Vagina (tissue), 2 donors: ENCODE measurements at places on chromosomes 5 and 9.

DNA sequence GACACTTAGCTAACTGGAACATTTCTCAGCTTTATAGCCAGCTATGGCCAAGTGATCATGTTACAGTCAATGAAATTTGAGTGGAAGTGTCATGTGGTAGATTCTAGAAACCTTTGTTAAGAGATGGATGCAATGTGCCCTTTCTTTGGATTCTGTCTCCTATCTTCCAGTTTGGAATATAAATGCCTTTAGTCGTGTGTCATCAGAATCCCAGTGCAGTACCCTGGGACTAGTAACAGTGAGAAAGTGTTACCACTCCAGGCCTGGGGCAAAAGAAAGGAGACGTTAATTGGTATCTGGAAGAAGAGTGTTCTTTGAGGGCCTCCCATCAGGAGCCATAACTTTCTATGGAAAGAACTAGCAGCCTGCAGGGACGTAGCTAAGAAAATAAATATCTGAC lies 149.6 kb downstream of the SNX18 start:
- peak; percentile 18 for DNase-seq
- H3K4me3 ChIP-seq: no peak overlapping the region

DNA sequence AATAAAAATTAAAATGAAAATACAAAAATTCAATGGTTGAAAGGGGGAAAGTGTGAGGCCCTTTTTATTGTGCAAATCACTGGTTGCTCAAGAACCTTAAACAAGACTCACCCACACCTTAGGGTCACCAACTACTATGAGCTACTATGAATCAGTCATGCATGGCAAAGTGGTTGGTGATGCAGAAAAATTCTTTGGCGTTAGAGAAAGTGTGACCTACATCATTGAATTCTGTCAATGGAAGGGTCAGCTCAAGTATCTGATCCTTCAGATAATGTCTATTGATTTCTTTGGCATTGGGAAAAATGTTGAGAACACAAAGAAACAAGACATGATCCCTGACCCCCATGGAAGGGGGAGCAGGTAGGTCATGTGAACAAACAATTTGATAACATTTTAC lies 149.7 kb upstream of the ADCY2 start:
- H3K4me3 ChIP-seq: no peak overlapping the region
- no peaks in the 10 kb centered on the region for H3K27me3 ChIP-seq
- no peak overlapping the region for H3K27ac ChIP-seq
- no peaks in the 10 kb centered on the region for H3K36me3 ChIP-seq

- no peaks in the 10 kb centered on the region for H3K27me3 ChIP-seq
- DNase-seq: no peak
- H3K36me3 ChIP-seq: no peaks in the 10 kb centered on the region
- H3K4me1 ChIP-seq: no peaks in the 10 kb centered on the region
- H3K4me3 ChIP-seq: no peak overlapping the region
Measured at GRCh38 chr5:54148067-54148845, 162.1 kb downstream of the ARL15 start.

DNA sequence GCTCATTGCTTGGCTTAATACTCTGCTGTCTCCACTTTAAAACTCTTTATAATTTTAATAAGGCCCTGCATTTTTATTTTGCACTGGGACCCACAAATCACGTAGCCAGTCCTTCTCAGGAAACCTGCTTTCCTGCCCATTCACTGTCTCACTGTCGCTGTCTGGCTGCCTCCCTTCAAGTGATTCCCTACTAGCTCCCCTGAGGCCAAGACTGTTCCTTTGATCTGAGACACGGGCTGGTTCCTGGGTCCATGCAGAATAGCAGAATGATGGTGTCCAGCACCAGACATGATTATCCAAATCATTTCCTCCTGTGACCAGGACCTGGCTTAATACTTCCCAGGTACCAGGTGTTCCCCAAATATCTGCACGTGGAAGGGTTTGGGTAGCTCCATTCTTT lies 597.1 kb upstream of the KLF4 start:
- no peak overlapping the region for H3K4me3 ChIP-seq
- no peaks in the 10 kb centered on the region for H3K36me3 ChIP-seq
- peak; percentile 49 for DNase-seq
- no peak overlapping the region for H3K27ac ChIP-seq
- H3K4me1 ChIP-seq: no peaks in the 10 kb centered on the region
- no peaks in the 10 kb centered on the region for H3K27me3 ChIP-seq

- no peak for DNase-seq
- H3K27me3 ChIP-seq: no peaks in the 10 kb centered on the region
- H3K36me3 ChIP-seq: no peaks in the 10 kb centered on the region
- no peak overlapping the region for H3K4me3 ChIP-seq
- H3K27ac ChIP-seq: no peak overlapping the region
- H3K4me1 ChIP-seq: no peaks in the 10 kb centered on the region
Measured at GRCh38 chr5:95786821-95787418, 35.6 kb downstream of the GLRX start.
